Stimulated activated CD4-positive, alpha-beta T cell treated with anti-CD3 and anti-CD28 coated beads, TNF-alpha, amount 100 ng/mL, for 1 hour (primary cell): ENCODE measurements at places on chromosomes 11 and 22.

GRCh38 chr11:43756575-43756974 is 76.0 kb downstream of the HSD17B12 start:
- no peak for DNase-seq

GRCh38 chr22:50115693-50116092 is 25.9 kb downstream of the MOV10L1 start:
- DNase-seq: no peak

- DNase-seq: no peak
These were observed 28.7 kb downstream of the SYT7 start for GRCh38 chr11:61552108-61552635.

DNA sequence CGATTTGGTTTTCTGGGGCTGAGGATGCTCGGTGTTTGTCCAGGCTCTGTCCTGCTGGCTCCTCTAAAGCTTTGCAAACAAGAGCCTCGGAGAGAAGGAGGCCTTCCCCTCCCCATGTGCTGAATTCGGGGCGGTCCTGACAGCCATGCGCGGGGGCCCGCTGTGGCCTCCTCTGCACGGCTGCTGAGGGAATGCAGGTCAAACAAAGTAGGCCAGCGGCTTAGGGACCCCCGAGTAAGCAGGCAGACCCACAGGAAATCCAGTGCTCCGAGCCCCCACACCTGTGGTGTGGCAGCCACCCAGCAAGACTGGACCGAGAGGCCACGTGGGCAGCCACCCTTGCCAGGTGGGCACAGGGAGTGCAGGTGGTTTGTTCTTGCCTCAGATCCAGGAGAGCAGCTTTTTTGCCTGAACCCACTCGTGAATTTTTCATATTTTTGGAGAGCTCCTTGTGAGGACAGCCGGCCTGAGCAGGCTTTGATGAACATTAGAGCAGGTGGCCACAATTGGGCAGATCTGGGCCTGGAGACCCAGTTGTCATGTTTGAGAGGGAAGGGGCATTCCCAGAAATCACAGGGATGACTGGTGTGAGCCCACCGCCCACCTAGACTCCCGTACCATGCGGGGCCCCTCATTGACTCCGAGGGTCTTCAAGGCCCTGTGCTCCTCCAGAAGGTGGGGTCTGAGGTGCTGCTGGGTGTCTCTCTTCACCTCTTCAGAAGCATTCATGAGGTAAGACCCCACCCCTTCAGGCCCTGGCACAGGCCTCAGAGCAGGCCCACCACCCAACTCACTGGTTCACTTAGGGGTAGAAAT is 43.0 kb upstream of the KCNQ1OT1 start:
- DNase-seq: no peak

GRCh38 chr22:44304911-44305310 is 7.8 kb downstream of the SHISAL1 start:
- DNase-seq: no peak

DNA sequence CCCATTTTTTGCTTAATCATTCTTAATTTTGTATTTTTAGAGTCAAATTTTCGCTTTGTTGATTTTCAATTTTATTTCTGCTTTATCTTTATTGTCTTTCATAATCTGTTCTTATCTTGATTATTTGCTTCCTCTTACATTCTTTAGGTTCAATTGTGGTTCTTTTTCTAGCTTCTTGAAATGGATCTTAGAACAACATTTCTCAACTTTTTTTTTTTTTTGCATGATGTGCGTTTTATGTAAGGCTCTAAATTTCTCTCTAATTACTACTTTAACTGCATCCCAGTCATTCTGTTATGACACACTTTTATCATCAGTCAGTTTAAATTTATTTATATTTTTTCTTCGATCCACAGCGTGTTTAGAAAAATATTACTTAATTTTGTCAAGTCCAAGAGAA is 65.2 kb upstream of the PARVA start:
- DNase-seq: no peak

GRCh38 chr11:92711926-92712325 is 257.5 kb upstream of the MTNR1B start:
- DNase-seq: no peak

DNA sequence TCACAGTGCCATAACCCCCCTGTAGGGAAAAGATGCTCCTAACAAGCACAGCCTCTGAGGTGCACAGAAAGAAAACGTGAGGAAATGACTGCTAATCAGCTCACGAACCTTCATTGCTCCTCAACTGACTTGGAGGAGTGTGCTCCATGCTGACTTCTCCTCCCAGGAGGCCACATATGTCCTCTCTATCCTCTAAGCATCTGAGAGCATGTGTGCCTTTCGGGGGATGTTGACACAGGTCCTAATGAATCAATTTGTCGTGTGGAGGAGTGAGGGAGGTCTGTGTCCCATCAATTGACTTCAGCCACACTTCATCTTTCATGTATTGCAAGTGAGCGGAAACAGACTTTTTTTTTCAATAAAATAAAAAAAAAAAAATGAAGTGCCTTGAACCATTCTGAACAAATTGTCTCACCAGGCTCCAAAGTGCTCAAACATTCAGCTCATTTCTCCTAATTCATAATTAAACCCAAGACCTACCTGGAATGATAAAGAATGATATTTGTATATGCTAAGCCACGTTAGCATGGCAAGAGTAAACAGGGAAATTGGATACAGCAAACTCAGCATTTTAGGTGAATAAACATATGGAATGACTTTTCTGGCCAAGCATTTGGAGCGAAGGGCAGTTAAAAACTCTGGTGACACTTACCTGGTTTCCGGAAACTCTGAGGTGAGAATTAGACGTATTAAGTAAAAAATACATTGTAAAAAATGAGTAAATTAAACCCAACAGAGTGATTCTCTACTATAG is 317.6 kb upstream of the FAT3 start:
- no peak for DNase-seq
